ENCODE measurements at places on chromosomes 12 and 14. TPM values are rescaled to one million over a fixed set of nuclear protein-coding genes. Genes with fewer than 3 reads are reported as not detected.

The RDH16 gene
- polyA plus RNA-seq, result 0.28 TPM

The BCL2L14 gene
- 2.1 TPM for polyA plus RNA-seq

The TAS2R50 gene
- not detected for polyA plus RNA-seq

The TMTC1 gene
- polyA plus RNA-seq, result 4.8 TPM

The FITM1 gene
- polyA plus RNA-seq, result 0.57 TPM

The ZFC3H1 gene
- polyA plus RNA-seq, result 46.2 TPM

Measured in GM23338 (cell line).